ENCODE measurements at places on chromosomes 7 and 10.

- no peak for DNase-seq
These were observed 5.7 kb downstream of the SKAP2 start for GRCh38 chr7:26858735-26859134.

- no peak for DNase-seq
These were observed 115.5 kb upstream of the CREB5 start for GRCh38 chr7:28296571-28297483.

GRCh38 chr7:96219378-96220130 is 102.3 kb downstream of the SLC25A13 start:
- DNase-seq: no peak

GRCh38 chr7:40760987-40761386 is 626.2 kb downstream of the SUGCT start:
- no peak for DNase-seq
